Activated CD8-positive, alpha-beta memory T cell treated with anti-CD3 and anti-CD28 coated beads, Interleukin-2, amount 50 U/mL, for 4 hours (primary cell): ENCODE measurements at places on chromosomes 3 and 15.
A peak's percentile ranks its signal among the peaks of the same experiment; 100 is the strongest.

GRCh38 chr3:28066020-28066419, 175.4 kb upstream of the CMC1 start:
- no peak for DNase-seq

DNA sequence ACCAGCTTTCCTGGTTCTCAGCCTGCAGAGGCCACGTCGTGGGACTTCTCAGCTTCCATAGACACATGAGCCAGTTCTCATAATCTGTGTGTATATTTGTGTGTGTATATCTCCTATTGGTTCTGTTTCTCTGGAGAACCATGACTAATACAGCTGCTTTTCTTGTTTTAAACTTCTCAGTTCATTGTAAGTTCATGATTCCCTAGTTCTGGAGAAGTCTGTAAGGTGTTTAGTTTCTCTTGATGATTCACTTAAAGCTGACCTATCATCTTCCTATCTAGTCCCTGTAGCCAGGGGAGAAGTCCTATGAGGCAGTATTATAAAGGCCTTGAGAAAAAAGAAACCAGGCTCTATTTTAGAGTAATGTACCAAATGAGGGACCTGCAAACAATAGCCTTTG, 147.7 kb downstream of the RYR3 start:
- DNase-seq = no peak

GRCh38 chr3:335240-335639, 138.7 kb downstream of the CHL1 start:
- no peak for DNase-seq

DNA sequence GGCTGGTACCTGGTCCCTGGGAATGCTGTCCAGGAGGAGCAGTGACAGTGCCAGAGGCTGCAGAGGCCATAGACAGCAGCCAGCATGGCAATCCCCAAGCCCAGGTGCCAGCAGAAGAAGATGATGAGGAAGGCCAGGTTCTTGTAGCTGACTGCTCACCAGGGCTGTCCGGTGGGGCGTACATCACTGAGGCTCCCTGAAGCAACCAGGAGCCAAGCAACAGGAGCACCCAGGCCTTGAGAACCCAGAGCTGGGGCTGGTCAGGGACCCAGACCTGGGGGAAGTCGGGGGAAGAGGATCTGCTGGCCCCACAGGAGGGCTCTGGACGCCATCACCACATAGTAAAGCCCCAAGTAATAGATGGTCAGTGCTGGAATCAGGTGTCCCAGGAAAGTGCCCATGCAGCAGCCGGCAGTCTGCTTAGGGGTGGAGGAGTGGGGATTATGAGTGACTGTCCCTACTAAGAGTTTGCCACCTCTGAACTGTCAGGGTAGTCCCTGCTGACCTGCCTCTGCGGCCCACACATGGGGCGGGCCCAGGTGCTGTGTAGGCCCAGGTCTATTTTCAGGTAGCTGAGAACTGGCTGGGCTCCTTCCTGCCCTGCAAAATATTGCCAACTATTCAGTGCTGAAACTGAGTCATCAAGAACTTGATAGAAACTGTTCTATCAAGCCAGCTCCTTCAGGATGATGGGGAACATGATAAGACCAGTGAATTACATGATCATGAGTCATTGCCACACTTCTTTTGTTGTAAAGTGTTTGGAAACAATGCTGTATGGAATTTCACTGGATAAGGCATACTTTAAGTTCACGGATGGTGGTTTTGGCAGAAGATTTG, 68.7 kb downstream of the CHRD start:
- DNase-seq = no peak

- no peak for DNase-seq
Observed at GRCh38 chr3:136753326-136753939, 1.3 kb upstream of the STAG1 start.

- no peak for DNase-seq
Observed at GRCh38 chr15:68574046-68574445, 4.7 kb upstream of the CORO2B start.

- DNase-seq = no peak
Observed at GRCh38 chr15:59543721-59544547, 67.6 kb upstream of the GCNT3 start.

DNA sequence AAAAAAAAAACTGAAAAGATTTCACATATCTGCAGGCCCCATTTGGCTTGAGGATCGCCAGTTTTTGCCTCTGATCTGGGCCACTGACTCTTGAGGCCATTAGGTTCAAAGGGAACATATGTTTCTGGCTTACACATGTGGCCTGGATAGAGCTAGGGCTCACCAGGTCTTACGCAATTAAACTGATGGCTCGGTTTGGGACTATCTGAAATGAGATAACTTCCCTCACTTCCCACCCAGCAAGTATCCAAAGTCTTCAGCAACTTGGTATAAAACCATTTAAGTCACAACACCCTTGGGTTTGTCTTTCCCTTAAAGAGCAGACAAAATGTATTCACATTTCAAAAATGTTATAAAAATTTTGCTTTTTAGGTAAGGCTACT, 36.3 kb downstream of the LRIG1 start:
- DNase-seq = no peak

DNA sequence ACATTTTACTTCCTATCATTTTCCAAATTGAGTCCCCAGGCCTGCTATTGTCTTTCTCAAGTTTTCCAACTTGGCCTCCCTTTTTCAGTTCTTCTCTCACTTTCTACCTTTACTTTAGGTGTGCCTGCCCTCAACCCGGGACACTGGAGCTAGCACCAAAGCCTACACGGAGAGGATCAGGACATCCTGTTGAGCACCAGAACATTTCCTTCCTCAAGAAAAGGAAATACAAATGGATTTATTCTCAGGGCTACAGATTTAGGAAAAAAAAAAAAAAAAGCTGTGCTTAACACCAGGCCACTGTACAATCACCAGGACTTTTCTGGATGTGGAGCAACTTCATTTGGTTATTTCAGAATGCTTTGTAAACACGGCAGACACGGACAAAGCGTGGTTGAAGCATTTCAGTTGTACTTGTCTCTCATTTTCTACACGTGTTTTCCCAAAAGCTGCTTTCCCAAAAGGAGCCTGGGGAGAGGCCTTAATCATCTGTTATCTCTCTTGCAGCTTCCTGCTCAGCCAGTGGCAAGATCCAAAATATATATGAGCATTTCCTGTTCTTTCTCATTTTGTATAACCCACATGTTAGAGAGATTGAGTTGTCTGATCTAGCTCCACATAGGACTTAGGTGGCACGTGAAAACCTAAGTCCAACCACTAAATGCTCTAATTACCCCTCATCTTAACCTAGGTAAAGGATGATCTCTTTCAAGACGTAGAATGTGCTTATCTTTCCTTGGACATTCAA, 15.5 kb upstream of the ATP1B3 start:
- no peak for DNase-seq

DNA sequence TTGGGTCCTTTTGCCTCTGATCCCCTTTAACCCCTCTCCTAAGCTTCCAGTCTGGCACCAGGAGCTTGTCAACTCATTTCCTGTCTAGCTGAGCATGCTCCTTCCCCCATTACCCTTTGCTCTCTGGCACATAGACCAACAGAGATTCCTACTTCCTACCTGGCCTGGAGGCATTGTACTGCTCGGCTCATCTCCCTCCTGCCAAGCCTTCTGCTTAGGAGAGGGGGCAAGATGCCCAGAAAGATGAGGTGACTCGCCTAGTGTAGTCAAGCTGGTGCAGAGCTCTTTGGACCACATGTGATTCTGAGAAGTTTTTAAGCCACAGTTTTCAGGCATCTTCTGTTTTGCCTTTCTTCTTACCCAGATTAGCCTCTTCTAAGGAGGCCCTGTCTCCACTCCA, 95.4 kb downstream of the ZNF621 start:
- no peak for DNase-seq

GRCh38 chr3:194876403-194877095, 190.9 kb downstream of the FAM43A start:
- no peak for DNase-seq

- DNase-seq = no peak
Observed at GRCh38 chr15:43126356-43126755, 7.0 kb upstream of the TMEM62 start.

- peak; percentile 34 for DNase-seq
Observed at GRCh38 chr3:129824926-129825541, 68.5 kb downstream of the TMCC1 start.

DNA sequence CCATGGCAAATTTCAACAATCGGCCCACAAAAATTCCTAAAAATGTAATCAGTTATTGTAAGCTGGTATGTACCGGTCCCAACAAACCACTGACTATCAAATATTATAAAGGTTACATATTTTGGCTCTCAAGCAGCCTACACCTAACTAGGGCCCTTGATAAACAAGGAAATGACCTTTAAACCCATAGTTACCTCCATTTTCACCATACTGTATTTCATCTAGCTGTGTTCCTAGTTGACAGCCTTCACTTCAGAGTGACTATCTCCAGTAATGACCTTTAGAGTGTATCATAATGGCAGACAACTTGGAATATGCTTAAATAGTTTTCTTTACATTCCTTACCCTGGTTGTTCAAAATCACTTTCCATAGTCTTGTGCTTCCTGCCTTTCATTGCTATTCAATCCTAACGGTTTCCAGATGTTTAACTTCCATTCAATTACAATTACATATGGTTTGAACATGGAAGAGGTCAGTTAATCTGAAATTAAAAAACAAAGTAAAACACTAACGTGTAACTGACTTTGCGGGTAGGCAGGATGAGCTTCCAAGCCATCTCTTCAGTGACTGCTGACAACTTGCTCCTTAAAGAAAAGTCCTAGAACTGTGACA, 111.9 kb upstream of the TSC22D2 start:
- no peak for DNase-seq

GRCh38 chr3:157175691-157176507, 16.0 kb upstream of the CCNL1 start:
- no peak for DNase-seq

DNA sequence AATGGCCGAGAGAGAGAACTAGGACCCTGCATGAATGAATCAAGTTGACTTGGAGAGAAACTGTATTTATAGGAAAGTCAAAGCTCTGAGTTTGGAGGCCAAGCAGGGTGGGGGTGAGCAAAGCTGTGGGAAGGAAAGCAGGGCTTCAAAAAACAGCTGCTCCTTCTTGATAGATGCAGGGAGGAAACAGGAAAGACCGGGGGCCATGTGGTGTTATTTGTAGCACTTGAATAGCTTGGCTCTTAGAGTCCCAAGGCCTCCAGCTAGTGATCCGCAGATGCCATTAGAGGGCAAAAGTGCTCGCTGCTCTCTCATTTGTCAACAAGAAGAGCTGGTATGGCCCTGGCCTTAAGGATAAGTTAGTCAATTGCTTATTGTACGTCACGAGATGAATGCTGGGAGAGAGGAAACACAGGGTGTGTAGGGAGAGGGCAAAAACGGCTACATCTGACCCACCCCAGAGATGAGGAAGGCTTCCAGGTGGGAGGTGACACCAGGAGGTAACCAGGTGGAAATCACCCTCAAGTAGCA, at the start of gene ALG1L2:
TSS of gene ALG1L2 (plus strand) at position 481 of the 531 bp plus-strand sequence. CDS start 186 bp downstream, outside the sequence.
- no peak for DNase-seq

- no peak for DNase-seq
Observed at GRCh38 chr15:46710401-46710960, 1006.8 kb upstream of the SEMA6D start.

DNA sequence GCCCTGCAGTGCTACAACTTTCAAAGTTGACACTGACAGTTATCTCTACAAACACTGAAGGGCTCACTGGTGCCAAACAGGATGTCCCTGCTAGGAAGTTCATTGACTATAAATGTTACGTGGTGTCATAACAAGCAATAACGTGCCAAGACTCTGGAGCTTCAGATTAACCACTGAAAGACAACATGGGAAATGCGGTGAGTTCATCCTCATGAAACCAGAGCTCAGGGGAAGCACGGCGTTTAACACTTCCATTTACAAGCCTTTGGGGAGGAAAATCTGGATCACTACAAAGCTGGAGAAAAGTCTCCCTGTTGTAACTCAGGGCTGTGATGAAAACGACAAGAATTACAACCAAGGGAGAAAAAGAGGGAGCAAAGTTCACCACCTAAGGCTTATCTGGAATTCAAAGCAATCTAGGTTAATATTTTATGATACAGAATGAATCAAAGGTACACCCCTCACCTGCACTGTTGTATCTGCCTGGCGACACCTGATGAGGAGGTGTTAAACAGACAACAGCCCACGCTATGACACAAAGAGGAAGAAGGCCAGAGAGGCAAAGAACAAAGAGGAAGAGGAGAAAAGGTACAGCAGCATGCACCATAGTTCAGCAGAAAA, 27.0 kb downstream of the SHQ1 start:
- DNase-seq = peak; percentile 22

DNA sequence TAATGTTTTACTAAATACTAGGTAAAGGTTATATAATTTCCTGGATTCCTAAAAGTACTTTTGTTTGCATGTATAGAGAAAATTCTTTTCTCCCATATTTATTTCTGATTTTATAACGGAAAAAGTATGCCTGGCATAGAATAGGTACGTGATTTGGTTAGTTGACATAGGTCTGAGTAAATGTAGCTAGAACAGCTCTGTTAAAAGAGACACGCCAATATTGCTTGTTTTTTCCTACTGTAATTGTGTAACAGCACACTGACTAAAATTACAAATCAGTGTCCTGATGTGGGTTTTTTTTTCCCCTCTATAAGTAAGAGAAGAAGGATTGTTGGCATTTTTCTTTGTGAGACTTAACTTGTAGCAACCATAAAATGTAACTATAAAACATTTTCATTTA, 26.7 kb downstream of the KLHL24 start:
- no peak for DNase-seq

DNA sequence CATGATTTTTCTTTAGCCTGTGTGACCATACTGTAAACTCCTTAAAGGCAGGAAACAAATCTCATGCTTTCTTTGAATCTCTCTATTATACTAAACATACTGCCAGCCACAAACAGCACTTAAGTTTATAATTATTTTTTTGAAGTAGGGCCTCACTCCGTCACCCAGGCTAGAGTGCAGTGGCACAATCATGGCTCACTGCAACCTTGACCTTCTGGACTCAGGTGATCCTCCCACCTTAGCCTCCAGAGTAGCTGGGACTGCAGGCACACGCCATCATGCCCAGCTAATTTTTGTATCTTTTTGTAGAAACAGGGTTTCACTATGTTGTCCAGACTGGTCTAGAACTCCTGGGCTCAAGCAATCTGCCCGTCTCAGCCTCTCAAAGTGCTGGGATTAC, 14.5 kb upstream of the SLITRK3 start:
- DNase-seq = no peak

DNA sequence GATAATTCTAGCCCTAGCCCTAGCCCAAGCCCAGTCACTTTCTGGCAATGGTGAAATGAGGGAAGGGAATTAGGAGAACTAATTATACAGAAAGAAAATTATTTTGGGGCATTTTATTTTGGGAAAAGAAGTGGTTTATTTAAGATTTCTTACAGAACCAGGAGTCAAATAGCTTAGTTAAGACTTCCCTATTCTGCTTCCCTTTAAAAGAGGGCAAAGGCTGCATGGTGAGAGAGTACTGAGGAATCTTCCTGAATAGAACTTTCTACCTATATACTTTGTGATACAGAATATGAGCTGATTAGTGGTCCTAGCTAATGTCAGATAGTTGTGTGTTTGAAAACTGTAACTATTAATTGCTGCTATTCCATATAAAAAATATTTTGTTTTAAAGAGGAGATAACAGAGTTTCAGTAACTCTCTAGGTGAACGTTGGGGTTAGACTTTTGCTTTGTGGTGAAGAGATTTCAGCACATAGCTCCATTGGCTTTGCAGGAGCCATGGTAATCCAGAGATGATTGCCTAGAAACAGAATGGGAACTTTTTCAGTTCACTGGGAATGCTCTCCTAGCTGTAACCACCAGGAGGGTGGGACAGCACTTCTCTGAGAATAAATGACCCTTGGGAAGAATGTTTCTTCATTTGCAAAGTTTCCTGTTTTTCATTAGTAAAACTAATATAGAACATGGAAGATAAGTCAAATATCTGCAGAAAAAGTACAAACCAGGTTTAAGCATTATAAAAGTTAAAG, 5.3 kb upstream of the GCSAM start:
- DNase-seq = no peak

GRCh38 chr3:186367631-186368030, 5.6 kb upstream of the DGKG start:
- DNase-seq = no peak
